ENCODE measurements at places on chromosomes 11 and 22.

GRCh38 chr11:129652835-129653234 is 162.8 kb upstream of the TMEM45B start:
- no peak for DNase-seq

DNA sequence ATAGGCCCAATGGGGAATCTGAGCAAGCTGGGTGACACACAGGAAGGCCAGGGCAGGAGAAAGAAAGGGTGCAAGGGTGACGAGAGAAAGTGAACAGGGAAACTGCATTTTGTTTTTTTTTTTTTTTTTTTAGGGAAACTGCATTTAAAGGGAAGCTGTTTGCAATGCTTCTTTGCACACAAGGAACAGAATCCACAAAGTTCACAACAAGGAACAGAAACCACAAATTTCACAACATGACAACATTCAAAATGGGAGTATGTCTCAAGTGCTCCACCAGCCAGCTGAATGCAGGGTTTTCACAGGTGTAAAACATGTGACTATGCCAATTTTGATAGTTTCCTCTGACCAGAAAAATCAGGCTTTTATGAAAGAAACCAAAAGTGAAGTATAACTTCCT is 6.8 kb upstream of the PLAAT3 start:
- no peak for DNase-seq

- DNase-seq: no peak
Observed at GRCh38 chr11:96329419-96329818, 13.6 kb downstream of the MAML2 start.

DNA sequence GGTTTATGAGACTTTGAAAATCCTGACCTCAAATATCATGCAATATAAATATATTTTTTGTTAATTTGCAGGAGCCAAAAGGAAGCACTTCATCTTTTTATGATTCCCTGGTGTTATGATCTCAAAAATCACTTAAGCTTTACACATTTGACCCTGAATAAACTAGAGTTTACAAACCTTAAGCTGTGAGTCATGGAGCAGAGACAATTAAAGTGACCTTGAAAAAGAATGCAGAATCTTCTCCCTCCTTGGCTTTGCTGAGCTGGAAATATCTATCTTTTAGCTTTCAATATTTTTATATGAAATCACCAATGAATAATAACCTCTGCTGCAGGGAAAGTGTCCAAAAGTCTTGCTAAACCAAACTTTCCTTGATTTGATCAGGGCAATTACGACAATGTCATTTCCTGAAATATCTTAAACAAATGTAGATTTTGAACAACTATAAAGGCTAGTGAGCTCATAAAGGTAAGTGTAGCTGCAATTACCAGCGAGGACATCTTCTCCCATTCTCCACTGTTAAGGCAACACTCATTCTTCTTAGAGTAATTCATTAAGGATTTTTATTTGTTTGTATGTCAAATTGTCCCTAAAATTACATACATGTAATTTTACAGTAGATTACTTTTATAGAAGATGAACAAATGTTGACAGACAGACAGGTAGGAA is 747.0 kb upstream of the LUZP2 start:
- DNase-seq: no peak

GRCh38 chr11:74019860-74020259 is 11.0 kb upstream of the UCP3 start:
- DNase-seq: peak; percentile 59

- DNase-seq: no peak
Observed at GRCh38 chr11:11107076-11107723, 245.8 kb downstream of the CSNK2A3 start.

GRCh38 chr11:83566950-83567349 is 280.8 kb upstream of the CCDC90B start:
- DNase-seq: no peak

DNA sequence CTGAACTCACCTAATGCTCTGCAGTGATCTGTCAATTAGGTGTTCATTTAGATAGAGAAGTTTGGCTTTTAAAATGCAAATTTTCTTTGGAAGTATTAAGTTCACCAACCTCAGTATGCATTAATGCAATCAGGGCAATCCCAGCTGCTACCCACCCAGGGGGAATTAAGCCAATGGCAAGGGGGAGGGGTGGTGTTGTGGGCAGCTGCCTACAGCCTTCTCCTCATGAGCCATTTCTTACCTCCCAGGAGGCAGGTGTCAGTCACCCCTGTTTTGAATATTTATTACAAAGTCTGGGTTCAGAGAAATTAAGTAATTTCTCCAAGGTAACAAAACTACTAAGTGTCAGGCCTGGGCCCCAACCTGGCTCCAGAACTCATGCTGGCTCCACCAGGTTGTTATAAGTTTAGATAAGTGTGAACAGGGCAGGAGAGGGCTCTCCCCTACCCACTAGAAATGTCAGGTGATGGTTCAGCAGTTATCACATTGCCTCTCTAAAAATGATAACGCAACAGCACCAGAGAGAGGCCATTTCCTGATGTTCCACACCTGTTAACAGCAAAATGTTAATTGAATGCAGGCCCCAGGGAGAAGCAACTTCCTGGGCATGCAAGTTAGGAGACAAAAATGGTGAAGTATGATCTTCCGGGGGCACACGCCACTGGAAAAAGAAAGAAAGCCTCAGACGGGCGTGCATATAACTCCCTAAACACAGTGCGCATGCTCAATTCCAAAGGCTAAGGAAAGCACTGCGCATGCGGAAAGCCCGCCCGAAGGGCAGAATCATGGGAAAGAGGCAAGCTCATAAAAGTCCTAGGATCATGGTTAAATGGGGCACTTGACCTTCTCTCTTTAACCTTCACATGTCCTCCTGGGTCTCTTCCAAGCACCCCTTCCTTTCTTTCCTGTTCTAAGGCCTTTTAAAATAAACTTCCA is 35.4 kb upstream of the GNAZ start:
- DNase-seq: no peak

- no peak for DNase-seq
Observed at GRCh38 chr11:33017478-33017877, 1.8 kb downstream of the DEPDC7 start.

DNA sequence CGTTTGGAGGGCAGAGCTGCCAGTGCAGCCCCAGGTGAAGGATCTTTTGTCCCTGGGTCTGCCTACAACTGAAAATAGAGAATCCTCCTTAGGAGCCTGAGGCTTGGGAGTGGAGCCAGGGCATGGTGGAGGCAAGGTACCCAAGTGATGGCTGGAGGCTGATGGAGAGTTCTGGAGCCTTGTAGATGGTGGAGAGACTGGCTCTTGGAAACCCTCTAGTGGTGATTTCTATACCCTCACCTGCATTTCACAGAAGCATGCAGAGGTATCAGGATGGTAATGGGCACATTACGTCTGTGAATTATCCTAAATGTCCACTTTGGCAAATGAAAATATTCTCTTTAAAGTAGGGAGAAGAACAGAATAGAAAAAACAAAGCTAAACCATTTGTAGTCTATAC is 44.4 kb downstream of the INSC start:
- DNase-seq: no peak

GRCh38 chr11:36564376-36565030 is 3.3 kb upstream of the RAG1 start:
- DNase-seq: peak; percentile 9

GRCh38 chr11:70885281-70886231 is 366.8 kb downstream of the SHANK2 start:
- no peak for DNase-seq

GRCh38 chr11:20017320-20017719 is 143.0 kb downstream of the DBX1 start:
- no peak for DNase-seq

DNA sequence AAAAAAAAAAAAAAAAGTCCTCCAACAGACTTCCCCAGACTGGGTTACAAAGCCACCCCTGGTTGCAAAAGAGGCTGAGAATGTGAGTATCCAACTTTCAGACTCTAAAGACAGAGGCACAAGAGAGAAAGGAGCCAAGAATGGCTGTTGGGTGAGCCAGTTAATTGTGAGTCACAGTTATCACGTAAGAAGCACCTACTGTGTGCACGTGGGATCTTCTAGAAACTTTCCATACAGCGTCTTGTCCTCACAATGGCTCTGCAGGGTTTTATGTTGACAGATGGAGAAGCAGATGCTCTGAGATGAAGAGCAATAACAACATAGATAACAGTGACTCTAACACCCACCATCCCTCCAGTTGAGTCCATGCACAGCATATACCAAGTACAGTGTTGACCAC is 41.0 kb downstream of the CD82 start:
- DNase-seq: no peak

DNA sequence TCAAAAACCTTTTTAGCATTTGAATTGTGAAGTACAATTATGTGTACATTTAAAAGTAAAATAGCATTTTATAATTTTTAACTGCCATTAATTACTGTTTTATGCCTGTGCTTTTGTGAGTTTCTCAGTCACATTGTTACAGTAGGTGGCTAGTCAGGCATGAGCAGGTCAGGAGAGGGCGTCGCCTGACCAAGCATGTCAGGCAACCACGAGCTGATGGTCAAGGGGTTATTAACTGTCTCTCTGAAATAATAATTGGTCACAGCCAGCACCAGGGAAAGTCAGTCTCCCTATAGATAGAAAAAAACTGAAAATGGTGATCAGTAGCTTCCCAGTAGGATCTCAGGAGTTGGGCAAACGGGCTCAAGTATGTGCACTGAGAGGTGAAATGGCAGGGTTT is 19.4 kb upstream of the CCDC81 start:
- no peak for DNase-seq

- no peak for DNase-seq
Observed at GRCh38 chr11:108221911-108222573, 396 bp downstream of the NPAT start.

DNA sequence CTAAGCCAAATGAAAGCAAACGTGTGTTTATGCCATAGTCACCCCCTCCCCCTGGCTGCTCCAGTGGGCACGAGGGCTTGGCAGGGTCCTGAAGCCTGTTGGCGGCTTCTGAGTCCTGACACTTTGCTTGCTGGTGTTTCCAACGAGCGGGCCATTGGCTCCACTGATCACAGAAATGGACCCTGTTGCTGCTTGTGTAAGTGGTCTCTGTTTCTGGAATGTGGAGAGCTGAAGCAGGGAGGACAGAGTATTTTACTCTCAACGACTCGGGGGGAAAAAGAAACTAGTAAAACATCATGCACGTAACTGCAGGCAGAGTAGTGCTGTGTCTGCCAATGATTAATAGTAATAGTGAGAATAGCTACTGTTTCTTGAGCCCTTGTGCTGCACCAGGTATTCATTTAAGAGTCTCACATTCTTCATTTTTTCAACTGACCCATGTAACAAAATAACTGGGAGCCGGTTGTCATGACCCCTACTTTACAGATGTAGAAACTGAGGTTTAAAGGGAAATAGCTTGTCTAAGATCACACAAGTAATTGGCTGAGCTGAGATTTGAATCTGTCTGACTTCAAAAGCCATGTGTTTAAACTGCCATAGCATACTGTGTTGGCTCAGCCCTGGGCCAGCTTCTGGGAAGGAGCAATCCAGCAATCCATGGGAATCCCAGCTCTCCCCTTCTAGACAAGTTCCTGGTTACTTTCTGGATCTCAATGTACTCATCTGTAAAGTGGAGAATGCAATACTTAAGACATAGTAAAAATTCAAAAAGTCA is 526.7 kb downstream of the INSC start:
- no peak for DNase-seq

GRCh38 chr11:75406338-75406777 is 7.0 kb downstream of the RPS3 start:
- no peak for DNase-seq

GRCh38 chr11:134980819-134981710 is 569.0 kb upstream of the B3GAT1 start:
- DNase-seq: no peak

GRCh38 chr22:36612458-36612857 is 83.5 kb upstream of the EIF3D start:
- DNase-seq: no peak

DNA sequence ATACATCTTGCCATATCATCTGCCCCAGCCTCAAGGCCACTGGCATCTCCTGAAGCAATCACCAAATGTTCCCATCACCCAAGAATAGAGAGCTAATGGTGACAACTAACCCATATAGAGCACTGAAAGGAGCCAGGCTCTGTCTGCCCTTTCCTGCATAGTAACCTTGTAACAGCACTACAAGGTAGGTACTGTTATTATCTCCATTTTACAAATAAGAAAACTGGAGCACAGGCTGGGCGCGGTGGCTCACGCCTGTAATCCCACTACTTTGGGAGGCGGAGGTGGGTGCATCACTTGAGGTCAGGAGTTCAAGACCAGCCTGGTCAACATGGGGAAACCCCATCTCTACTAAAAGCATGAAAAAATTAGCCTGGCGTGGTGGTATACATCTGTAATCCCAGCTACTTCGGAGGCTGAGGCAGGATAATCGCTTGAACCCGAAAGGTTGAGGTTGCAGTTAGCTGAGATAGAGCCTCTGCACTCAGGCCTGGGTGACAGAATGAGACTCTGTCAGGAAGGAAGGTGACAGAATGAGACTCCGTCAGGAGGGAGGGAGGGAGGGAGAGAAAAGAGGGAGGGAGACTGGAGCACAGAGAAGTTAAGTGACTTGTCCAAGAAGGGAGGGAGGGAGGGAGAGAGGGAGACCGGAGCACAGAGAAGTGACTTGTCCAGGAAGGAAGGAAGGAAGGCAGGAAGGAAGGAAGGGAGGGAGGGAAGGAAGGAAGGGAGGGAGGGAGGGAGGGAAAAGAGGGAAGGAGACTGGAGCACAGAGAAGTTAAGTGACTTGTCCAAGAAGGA is 2.2 kb downstream of the SLC35F2 start:
- no peak for DNase-seq

GRCh38 chr11:92329137-92329536 is 104.5 kb downstream of the FAT3 start:
- no peak for DNase-seq

GRCh38 chr11:10934293-10934860 is 76.5 kb upstream of the ZBED5 start:
- DNase-seq: no peak

GRCh38 chr11:57094181-57094935 is 87.4 kb upstream of the LRRC55 start:
- no peak for DNase-seq
